ENCODE measurements at places on chromosomes 12 and 14.
A peak's percentile ranks its signal among the peaks of the same experiment; 100 is the strongest.

DNA sequence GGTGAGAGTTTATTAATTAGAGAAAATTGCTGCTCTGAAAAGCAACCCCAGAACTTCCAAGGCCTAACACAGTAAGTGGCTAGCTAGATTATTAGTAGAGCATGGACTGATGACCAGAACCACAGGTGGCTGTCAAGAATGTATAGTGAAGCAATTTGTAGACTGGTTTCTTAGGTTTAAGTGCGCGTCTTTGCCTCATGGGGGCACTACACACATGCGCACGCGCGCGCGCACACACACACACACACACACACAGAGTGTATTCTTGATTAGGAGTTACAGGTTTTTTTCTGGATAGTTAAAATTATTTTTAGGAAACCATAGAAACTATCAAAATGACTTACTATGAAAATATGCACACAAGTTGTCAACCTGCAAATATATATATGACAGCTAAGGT lies 66.5 kb downstream of the BHLHE41 start:
- DNase-seq, result no peak

DNA sequence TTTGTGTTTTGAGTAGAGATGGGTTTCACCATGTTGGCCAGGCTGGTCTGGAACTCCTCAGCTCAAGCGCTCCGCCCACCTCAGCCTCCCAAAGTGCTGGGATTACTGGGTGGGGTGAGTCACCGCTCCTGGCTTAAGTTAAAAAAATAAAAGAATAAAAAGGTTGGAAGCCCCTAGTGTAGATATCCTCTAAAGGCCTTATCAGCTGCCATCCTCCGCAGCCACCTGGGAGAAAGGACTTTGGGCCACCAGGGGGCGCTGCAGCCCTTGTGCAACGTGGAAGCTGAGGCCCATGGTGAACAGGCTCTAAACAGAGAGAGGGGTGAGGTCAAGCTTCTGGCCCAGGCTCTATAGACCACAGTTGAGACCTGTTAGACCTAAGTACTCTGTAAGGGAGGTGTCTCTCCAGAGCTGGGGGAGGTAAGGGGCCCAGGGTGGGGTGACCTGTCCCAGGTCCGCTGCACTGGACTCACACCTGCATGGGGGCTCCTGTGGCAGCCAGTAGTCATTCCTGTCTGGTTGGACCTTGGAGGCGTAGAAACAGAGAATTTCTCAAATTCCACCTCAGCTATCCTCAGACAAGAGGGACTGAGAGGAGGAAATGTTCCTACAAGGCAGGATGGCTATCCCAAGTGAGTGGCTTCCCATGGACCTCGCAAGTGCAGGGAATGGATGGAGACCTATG lies 14.0 kb upstream of the RACGAP1 start:
- peak; percentile 75 for DNase-seq

GRCh38 chr14:92360651-92361370 lies 37.8 kb downstream of the SLC24A4 start:
- DNase-seq, result no peak

DNA sequence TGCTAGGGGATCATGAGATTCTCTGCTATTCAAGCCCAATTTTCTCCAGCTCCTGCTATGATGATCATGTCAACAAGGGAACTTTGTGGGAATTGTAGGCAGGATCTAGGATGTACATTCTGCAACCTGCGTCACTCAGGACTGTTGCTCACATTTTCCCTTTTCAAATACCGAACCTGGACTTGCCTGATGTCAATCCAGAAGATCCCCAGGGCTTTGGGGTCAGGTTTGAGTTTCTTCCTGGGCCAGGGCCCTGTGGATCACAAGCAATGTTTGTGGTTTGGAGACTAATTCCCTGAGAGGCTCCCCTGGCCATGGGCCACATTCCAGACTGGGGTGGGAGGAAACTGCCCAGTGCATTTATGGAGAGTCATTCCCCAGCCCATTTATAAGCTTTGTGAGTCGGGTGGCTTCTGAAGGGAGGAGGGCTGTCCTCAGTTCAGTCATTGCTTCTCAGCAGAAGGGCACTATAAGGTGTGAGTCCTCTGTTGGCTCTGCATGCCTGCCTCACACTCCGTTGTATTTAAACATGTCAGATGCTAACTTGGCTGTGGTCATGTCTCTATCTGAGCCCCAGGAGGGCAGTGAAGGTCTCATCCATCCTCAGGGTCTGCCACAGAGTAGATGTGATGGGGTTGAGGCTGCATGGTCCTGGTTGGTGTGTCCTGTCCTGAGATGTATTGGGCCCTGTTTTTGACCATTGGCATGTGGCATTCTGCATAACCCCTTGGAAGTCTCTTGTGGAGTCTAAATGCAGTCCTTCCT lies 6.5 kb downstream of the KRT86 start:
- DNase-seq, result peak; percentile 99

GRCh38 chr12:102539651-102540553 lies 59.5 kb upstream of the IGF1 start:
- DNase-seq, result no peak

GRCh38 chr14:104138098-104138717 lies at the start of gene KIF26A:
TSS of gene KIF26A (plus strand) at chr14:104138587. CDS start at chr14:104138723, 136 bp downstream.
- DNase-seq, result no peak

DNA sequence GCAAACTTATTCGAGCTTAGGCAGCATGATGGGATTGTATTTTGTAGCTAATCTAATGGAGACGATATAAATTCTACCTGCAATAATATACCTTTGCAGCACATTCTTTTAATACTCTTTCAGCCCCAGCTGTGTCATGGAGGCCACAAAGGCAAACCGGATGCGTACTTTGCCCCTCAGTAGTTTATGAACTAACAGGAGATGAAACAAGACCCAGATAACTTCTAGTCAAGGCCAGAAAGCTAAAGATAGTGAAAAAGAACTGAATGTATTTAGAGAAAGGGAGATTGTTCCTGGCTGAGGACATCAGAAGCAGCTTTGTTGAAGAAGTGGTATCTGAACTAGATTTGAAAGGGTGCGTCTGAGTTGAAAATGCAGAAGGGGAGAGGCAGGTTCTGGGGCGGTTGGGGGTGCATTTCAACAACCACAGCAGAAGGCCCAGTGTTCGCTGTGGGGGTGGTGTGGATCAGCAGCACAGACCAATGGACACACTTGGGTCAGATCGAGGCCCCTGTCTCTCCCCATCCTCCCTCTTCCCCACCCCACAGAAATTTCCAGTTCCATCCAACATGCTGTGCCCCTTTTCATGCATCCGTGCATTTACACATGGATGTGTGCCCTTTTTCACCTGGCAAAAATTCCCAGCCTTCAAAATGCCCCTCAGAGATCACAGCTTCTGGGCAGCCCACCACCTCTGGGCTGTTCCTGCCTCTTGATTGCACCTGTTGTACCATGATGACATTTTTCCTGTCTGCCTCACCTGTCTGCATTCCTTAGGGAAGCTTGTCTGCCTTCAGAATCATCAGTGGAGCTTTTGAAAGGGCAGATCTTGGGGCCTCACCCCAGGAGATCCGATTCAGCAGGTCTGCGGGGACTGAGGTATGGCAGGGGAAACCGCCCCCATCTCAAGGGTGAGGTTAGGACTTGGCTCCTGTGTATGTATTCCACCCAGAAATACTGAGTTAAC lies 2.2 kb downstream of the ZNF839 start:
- DNase-seq, result no peak

GRCh38 chr12:8630131-8630530 lies 17.5 kb upstream of the AICDA start:
- no peak for DNase-seq

- no peak for DNase-seq
These were observed 709 bp downstream of the INHBC start for GRCh38 chr12:57435293-57435692.
